ENCODE measurements at places on chromosomes 11 and 22. TPM values are rescaled to one million over a fixed set of nuclear protein-coding genes. Genes with fewer than 3 reads are reported as not detected.

The PDGFD gene
- total RNA-seq = 2.1 TPM

DNA sequence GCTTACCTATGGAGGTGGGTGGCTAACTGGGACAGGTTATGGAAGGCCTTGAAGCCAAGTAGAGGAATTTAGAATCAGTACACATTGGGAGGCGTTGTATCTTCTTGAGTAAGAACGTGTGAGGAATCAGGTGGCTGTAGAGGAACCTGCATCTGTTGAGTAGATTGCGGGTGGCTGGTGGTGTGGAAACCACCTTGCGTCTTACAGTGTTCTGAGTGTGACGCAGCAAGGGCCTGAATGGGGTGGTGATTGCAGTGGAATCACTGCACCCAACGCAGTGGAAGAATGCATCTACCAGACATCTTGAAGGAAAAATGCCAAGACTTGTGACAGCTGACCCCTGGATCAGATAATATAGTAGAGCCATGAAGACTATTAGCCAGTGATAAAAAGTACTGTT is 110.8 kb upstream of the NNMT start:
- no peak for DNase-seq

DNA sequence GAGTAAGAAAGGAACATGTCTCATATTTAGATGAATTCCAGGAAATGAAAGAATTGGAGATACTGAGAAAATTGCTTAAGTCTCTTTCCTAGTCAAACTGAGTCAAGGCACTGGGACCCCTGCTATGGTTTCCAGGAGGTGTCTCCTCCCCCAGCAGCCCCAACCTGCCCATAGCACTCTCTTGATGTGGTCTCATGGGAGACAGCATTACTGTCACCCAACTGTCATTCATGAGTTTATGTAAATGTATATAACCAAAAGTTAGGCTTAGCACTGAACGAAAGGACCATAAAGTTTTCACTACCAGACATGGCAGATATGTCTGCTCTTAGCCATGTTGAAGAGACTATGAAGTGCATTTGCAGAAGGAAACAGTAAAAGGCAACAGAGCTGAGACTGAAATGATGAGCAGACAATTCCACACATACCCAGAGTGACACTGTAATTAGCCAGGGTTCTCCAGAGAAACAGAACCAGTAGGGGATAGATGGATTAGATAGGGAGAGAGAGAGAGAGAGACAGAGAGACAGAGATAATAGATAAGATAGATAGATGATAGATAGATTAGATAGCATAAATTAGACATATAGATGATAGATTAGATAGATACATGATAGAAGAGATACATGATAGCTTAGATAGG is 328.1 kb downstream of the BRD1 start:
- DNase-seq = no peak

- peak; percentile 44 for DNase-seq
These were observed 1.3 kb downstream of the WEE1 start for GRCh38 chr11:9574622-9575259.
